ENCODE measurements at places on chromosomes 16 and 17. TPM values are rescaled to one million over a fixed set of nuclear protein-coding genes. Genes with fewer than 3 reads are reported as not detected.

Gene TM4SF5
- total RNA-seq: not detected

Gene ENO3
- total RNA-seq: 5.4 TPM

Gene TMEM238L
- not detected for total RNA-seq

Gene CLEC3A
- total RNA-seq: not detected

Gene CCR7
- not detected for total RNA-seq

Gene ITGA2B
- total RNA-seq: 7.6 TPM

Measured in NCI-H460 (cell line).